ENCODE measurements at places on chromosomes 5 and 9.

DNA sequence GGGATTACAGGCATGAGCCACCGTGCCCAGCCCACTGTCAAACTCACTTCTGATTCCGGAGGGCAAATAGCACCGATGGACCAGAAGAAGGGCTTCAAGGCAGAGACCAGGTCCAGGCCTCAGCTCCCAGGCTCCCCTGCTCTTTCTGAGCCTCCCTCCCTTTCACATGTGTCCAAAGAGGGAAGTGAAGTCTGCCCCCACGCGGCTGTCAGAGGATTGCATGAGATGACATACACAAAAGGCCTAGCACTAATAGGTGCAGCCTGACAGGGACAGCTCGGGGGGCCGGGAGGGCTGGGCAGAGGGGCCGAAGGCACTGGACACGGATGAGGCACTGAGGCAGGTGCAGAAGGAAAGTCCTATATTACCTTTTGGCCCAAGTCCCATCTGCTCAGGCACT is 16.1 kb downstream of the FBP1 start:
- DNase-seq = no peak

GRCh38 chr5:91367344-91367743 is 15.8 kb downstream of the ARRDC3 start:
- no peak for DNase-seq

DNA sequence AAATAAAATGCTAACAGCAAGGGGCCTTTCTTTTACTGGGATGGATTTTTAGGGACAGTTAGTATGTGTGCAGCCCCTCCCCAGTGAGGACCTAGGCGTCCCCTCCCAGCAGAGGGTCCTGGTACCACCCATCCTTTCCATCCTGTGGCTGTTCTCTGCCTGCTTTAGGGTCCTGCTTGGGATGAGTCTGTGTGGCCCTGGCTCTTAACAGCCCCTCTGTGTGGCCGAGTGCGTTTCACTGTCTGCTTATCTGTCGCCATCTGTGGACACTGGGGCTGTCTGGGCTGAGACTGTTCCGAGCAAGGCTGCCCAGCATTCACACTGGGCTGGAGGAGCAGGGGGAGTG is 17.0 kb downstream of the WNK2 start:
- DNase-seq = no peak

DNA sequence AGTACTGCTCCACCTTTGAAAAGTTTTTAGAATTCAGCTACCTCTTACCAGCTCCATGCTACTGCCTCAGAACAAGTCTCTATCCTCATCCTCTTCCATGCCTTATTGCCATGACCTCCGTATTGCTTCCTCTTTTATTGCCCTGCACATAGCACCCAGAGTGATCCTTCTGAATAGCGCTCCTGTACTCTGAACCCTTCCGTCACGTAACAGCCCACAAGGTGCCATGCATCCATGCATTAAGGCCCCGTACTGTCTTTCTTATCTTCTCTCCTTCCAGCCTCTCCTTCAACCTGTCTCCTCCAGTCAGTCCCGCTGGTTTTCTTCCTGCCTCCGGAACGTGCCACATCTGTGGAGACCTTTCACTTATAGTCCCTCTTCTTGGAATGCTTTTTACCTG is 273.3 kb upstream of the SEMA6A start:
- DNase-seq = no peak

DNA sequence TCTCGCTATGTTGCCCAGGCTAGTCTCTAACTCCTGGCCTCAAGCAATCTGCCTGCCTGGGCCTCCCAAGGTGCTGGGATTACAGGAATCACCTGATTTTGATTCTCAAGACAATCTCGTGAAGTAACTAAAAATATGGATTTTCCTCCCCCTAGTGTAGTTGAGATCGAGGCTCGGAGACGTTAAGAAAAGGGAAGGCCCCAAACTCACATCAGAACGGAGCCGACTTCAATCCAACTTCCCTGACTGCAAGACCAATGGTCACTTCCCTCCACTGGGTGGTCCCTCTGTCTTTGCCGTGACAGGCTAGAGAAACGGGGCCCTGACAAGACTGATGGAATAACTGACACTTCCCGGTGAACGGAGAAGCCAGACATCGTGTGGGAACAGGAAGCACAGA is 28.3 kb downstream of the BARHL1 start:
- no peak for DNase-seq

DNA sequence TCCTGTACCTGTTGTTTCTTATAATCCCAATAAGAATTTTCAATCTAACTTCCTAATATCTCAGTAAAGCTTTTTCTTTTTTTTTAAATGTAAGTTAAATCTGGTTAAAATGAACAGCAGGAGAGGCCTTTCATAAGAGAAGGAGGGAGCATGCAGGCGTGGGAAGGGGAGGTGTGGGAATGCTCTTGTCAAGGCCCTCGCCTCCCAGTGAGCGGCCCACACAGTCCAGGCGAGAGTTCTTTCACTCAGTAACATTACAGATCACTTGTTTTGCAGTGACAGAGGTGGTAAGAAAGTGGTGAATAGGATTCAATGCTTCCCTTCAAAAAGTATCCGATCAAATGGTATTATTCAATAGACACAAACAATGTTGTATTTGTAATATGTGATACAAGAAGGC is 125.0 kb downstream of the EPB41L4A start:
- no peak for DNase-seq

- DNase-seq = no peak
Measured at GRCh38 chr5:74422671-74423070, 217.9 kb downstream of the ENC1 start.

GRCh38 chr5:142342128-142342981 is 17.5 kb upstream of the SPRY4 start:
- DNase-seq = no peak

- DNase-seq = peak; percentile 4
Measured at GRCh38 chr9:91837981-91838731, 111.9 kb downstream of the ROR2 start.

- no peak for DNase-seq
Measured at GRCh38 chr5:71475788-71476384, 20.4 kb downstream of the BDP1 start.

- no peak for DNase-seq
Measured at GRCh38 chr9:120289990-120290975, 289.7 kb downstream of the CDK5RAP2 start.

DNA sequence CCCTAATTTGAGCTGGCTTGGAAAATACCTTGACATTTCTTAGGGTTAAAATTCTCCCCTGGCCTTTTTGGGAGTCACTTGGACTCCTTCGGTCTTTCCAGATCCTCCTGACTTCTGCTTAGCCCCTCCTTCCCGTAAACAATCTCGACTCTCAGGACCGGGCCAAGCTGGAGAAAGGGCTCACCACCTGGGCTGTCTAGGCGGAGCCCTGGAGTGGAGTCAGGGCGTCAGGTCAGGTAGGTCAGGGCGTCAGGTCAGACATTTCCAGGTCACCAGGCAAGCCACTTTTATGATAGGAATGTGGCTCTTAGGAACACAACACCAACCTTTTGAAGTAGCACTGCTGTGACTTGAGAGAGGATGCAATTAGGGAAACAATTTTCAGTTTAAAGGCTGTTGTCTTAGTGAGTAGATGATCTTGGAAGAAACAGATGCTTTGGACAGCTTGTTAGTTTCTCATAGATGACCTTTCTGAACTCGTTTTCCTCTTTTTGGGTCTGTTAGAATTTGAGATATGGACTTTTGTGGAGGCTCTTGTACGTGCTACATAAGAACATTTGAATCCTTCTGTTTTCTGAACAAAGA is 12.8 kb downstream of the OSTF1 start:
- no peak for DNase-seq

- no peak for DNase-seq
Measured at GRCh38 chr5:71744009-71744790, 25.1 kb downstream of the CARTPT start.

DNA sequence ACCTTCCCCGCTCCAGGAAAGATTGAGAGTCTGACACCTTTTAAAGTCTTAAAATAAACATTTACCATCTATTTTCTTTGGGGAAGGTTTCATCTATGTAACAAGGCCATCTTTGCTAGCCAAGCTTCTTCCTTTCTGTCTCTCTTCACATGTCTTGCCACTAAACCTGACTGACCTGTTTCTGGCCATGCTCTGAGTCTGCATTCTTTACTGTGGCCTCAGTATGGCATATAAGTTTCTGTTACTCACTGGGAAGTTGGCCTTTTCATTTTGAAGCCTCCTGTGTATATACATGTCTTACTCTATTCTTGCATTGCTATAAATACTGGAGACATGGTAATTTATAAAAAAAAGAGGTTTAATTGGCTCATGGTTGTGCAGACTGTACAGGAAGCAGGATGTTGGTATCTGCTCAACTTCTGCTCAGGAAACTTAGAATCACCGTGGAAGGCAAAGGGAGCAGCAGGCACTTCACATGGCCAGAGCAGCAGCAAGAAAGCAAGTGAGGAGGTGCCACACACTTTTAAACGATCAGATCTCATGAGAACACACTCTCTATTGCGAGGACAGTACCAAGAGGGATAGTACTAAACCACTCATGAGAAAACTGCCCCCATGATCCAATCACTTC is 48.1 kb downstream of the KCNV2 start:
- DNase-seq = no peak

DNA sequence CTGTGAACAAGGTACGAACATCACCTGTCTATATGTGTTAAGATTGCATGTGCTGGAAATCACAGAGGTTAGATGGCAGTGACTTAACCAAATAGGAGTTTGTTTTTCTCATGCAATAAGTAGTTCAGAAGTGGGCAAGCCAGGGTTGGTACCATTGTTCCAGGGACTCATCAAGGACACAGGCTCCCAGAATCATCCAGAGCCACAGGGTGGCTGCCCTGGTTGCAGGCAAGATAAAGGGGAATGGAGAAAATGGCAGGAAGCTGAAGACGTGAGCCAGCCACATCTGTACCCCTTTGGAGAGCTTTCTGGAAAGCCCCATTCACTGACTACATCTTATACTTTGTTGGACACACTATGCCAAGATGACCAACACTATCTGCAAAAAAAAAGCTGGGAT is 126.0 kb upstream of the IL12B start:
- no peak for DNase-seq

- DNase-seq = no peak
Measured at GRCh38 chr5:170179626-170180025, 53.2 kb upstream of the C5orf58 start.

DNA sequence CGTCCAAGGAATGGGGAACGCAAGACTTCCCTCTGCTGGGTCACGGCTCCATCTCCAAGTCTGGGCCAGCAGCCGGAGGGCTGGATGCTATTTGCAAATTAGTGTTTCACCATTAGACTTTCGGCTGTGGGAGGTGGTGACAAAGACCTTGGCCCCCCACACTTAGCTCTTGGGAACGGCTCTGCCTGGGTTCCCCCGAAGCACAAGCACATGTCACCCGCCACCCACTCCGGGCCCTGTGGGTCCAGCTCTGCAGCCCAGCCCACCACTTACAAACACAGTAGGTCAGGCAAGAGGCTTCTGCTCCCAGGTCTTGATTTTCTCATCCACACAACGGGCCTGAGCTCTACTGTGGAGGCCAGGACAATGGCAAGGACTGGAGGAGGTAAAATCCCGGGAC is 25.8 kb upstream of the TMEM250 start:
- DNase-seq = no peak

DNA sequence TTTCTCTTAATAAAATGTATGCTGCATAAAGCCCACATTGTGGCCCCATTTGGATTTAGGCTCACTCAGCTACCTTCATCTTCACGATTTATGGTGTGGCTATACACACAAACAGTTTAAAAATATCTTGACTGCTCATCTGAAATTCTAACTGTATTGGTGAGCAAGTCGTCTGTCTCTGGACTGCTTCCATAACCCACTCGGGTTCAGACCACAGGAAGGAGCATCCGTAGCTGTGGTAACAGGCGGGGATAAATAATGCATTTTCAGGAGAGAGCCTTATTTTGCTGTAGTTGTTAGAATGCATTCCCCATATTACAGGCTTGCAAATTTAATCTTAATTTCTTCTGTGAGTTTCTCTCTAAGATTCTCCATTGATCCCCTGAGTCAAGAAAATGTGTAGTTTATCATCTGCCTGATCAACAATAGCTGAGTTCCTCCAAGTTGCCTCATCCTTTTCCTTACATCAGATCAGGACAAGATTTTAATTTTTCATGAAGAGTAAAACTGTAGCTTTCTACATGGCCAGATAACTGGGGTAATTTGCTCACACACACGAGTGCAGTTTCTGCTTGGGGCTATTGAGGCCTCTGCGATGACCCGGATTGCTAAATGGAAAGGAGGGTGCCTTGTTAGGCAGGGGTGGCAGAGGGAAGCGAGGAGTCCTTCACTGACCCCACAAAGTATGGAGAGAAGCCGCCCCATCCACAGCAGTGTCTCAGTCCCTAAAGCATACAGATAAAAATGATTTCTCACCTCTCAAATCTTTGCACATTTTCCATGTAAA is 133.9 kb downstream of the FSTL4 start:
- no peak for DNase-seq

DNA sequence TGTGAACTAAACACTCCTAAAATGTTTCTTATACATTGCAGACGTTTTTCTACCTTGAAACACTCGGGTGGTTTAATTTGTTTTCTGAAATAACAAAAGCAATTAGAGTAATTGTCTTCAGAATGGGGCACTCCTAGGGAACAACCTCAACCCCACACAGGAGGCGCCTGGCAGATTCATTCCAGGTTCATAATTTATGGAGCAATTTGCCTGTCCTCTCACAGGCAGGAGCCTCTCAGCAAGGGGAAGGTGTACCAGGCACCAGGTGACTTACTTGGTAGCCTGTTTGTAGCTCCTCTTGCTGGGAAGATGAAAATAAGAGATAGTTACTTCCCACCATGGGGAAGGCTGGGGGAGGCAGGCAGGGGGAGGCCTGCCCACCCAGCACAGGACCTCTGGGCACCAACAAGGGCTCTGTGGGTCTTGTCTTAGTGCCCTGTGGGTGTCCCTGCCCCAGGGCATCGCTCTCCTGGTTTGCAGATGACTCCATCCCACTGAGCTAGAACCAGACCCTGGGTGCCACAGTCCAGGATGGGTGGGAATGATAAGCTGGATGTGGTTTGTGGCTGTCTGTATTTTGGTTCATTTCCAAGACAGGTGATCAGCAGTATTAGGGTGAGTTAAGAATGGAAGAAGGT is 144.4 kb downstream of the FSTL4 start:
- peak; percentile 40 for DNase-seq

- DNase-seq = no peak
Measured at GRCh38 chr9:129473523-129474244, 147.2 kb downstream of the C9orf50 start.

GRCh38 chr5:23446424-23446823 is 61.0 kb upstream of the PRDM9 start:
- DNase-seq = no peak

- DNase-seq = no peak
Measured at GRCh38 chr9:131239161-131239975, 36.9 kb downstream of the FAM78A start.

DNA sequence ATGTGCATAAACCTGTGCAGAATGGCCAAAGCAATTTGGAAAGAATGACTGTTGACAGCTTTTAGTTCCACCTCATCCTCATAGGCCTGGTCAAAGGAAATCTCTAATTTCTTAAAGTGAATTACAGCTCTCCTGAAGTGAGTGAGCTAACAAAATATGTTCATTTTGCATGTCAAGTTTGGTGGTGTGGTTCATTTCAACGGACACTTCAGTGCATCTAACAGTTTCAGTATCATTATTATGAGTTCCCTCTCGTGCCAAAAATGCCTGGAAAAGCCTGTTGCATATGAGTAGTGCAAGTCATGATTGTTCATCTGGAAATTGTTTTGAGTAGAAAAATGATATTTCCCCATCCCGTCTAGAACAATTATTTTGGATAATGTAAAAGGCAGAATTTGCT is 53.2 kb upstream of the HMHB1 start:
- no peak for DNase-seq
